GDM1 (cell line): ENCODE measurements at places on chromosomes 1 and 21.

- DNase-seq = no peak
Observed at GRCh38 chr1:161848676-161849075, 82.6 kb downstream of the ATF6 start.

DNA sequence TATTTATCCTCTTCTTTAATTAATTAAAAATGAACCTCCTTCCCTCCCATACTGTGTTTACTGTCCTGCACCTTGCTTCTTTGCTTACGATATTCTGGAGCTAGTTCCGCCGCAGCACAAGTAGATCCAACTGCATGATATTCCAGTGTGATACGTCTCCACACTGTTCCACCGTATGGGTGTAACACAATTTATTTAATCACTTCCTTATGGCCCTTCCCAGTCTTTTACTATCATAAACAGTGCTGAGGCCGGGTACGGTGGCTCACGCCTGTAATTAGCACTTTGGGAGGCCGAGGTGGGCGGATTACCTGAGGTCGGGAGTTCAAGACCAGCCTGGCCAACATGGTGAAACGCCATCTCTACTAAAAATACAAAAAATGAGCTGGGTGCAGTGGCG lies 25.7 kb downstream of the CNST start:
- DNase-seq = no peak

GRCh38 chr1:75964760-75965408 lies 32.7 kb upstream of the ASB17 start:
- DNase-seq = no peak

DNA sequence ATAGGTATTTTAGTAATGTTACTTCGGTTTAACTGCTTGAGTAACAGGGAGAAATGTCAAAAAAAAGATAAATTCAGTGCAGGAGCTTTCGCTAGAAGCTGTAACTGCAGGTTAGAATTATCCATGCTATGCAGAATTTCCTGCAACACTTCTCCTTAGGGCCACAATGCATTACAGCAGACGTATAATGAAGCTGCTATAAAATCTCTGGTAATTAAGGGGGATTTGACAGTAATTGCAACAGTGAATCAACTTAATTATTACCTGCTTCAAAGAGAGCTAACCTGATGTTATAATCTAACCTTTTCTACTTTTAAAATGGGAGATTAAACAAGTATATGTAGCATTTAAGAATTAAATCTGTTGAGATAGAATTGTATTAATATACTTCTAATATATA lies 92.6 kb downstream of the ATG4C start:
- DNase-seq = no peak

GRCh38 chr1:67214420-67215174 lies 48.3 kb downstream of the IL23R start:
- DNase-seq = peak; percentile 6
